Astrocyte (in vitro differentiated cells and primary cell): ENCODE measurements at places on chromosomes 16 and 17. TPM values are rescaled to one million over a fixed set of nuclear protein-coding genes. Genes with fewer than 3 reads are reported as not detected.

DNA sequence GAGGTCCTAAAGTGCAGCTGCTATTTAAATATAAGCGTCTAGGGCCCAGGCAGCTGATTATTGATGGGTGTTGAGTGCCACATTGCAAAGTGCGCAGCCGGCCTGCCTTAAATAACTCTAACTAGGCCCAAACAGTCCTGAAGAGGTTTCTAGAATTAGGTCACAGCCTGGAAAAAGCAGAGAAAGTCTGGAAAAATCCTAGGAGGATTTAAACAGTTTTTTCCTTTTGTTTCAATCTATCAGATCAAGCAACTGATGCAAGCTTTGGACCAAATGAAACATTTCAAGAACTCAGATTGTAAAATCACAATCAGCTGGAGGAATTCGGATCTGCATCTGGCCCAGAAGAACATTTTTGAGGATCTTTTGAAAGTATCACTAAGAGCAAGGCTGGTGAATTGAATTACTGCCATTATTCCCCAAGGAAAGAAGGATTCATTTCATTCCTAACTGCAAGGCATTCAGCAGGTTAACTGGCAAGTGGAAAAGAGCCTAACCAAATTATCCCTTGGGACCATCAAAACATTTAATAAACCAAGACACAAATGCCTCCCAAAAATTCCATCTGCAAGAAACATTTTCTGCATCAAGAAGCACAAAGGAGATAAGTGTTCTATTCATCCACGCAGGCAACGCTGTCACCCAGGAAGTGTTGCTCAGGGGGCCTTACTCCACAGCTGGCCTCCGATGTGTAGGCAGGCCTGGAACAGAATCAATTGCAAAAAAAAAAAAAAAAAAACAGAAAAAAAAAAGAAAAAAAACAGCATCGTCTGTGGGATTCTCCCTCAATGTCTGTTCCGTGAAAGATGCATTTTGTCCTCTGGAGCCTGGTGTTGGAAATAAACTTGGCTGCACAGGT, 46.1 kb downstream of the IRX3 start:
- no peaks in the 10 kb centered on the region for H3K4me1 ChIP-seq
- no peak overlapping the region for H3K4me3 ChIP-seq
- no peak overlapping the region for H3K27ac ChIP-seq
- peak; percentile 5 for DNase-seq
- H3K27me3 ChIP-seq = no peaks in the 10 kb centered on the region
- no peaks in the 10 kb centered on the region for H3K36me3 ChIP-seq

GRCh38 chr17:56009795-56010651, 143.3 kb upstream of the ANKFN1 start:
- no peaks in the 10 kb centered on the region for H3K36me3 ChIP-seq
- DNase-seq = no peak
- H3K4me1 ChIP-seq = no peaks in the 10 kb centered on the region

- H3K4me1 ChIP-seq = peaks cover 4% of the 10 kb centered on the region
- H3K27me3 ChIP-seq = no peaks in the 10 kb centered on the region
- no peak overlapping the region for H3K4me3 ChIP-seq
- DNase-seq = no peak
These were observed 28.3 kb upstream of the ZFP90 start for GRCh38 chr16:68510775-68511174.

MT1E gene
- total RNA-seq = 10.7 and 11.9 TPM in 2 replicates

SHISA6 gene
- not detected in 2 replicates for total RNA-seq

MYO15A gene
- total RNA-seq = 0.32 and 0.48 TPM in 2 replicates

ZNF205 gene
- 13.2 and 15.4 TPM in 2 replicates for total RNA-seq

RAMP2 gene
- total RNA-seq = 6.1 and 6.8 TPM in 2 replicates

MYH1 gene
- total RNA-seq = not detected in 2 replicates

OTOP2 gene
- total RNA-seq = not detected in 2 replicates

ABCA8 gene
- not detected in 2 replicates for total RNA-seq

TBC1D3G gene
- total RNA-seq = not detected in 2 replicates

DNA sequence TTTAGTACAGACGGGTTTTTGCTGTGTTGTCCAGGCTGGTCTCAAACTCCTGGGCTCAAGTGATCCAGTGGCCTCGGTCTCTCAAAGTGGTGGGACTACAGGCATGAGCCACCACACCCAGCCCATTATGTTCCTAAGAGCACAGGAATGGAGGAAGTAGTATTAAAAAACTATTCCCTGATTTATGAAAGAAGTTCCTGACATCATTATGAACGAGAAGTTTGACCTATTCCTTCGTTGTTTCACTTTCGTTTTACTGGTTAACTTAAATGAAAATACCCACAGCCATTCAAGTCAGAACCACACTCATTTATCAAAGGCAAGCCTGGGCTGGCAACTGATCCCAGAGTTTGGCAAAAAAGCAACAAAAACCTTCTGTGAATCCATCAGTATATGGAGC, 13.5 kb upstream of the CBX4 start:
- H3K36me3 ChIP-seq = no peaks in the 10 kb centered on the region
- DNase-seq = peak; percentile 76
- peaks cover 16% of the 10 kb centered on the region for H3K4me1 ChIP-seq
- peak overlapping the region; percentile 4 for H3K27ac ChIP-seq

DNA sequence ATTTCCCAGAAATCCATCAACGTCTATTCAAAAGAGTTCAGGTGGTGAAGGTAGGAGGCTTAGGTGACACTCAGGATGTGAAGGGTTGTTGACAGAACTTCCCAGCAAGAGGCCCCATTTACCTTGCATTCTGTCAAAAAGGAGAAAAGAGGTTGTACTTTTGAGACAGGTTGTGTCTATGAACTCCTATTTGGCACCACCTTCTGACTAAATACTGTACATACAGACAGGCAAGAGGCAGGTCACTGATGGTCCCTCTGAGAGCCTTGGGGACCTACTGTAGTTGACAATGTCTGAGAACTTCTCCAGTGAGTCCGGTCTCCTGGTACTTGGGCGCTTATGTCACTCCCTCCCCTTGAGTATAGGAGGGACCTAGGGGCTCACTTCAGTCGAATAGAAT, 479.3 kb upstream of the ZFHX3 start:
- no peaks in the 10 kb centered on the region for H3K36me3 ChIP-seq
- no peak for DNase-seq
- no peak overlapping the region for H3K27ac ChIP-seq
- H3K4me1 ChIP-seq = no peaks in the 10 kb centered on the region

- H3K27me3 ChIP-seq = no peaks in the 10 kb centered on the region
- DNase-seq = no peak
- peaks cover 42% of the 10 kb centered on the region for H3K4me1 ChIP-seq
- peak overlapping the region; percentile 48 for H3K4me3 ChIP-seq
- H3K27ac ChIP-seq = peak overlapping the region; percentile 44
These were observed 721 bp upstream of the SOCS3 start for GRCh38 chr17:78360371-78361224.

DNA sequence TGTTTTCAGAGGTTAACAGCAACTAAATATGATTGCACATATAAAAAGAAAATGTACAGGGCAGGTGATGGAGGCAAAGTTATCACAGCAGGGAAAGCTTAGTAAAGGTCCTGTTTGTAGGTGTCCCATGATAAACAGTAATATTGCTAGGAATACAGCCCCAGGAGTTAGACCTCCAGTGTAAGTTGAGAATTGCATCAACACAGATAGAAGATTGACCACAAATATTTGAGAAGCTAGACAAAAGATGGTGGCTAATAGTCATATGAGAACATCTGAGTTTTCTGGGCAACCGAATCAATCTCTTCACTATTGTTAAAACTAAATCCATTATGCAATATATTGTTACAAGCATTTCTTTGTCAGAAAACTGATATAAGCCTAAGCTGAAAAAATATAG, 152.6 kb downstream of the CDH11 start:
- peak overlapping the region; percentile 38 for H3K27ac ChIP-seq
- DNase-seq = peak; percentile 72
- no peak overlapping the region for H3K4me3 ChIP-seq
- H3K27me3 ChIP-seq = no peaks in the 10 kb centered on the region
- H3K36me3 ChIP-seq = peaks cover 50% of the 10 kb centered on the region

DNA sequence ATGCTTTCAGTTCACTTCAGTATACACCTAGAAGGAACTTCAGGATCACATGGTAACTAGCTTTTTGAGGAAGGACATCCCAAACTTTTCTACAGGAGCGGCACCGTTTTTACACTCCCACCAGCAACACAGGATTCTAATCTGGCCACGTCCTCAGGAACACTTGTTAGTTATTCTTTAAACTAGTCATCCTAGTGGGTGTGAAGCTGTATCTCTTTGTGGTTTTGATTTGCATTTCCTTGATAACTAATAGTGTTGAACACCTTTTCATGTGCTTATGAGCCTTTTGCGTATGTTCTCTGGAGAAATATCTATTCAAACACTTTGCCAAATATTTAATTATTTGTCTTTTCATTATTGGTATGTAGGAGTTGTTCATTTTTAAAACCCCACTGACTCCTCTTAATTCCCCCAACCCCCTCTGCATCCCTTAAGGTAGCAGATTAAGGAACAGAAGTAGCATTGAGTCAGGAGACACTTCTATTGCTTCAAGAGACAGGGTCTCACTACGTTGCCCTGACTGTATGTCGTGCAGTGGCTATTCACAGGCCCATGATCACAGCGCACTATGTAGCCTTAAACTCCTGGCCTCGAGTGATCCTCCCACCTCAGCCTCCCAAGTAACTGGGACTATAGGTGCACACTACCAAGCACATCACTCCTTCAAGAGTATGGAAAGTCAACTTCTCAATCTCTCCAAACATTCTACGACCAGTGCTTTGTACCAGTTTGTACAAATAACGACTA, 25.4 kb downstream of the YWHAE start:
- peaks cover 37% of the 10 kb centered on the region for H3K4me1 ChIP-seq
- H3K36me3 ChIP-seq = peaks cover 7% of the 10 kb centered on the region
- no peak for DNase-seq
- no peak overlapping the region for H3K4me3 ChIP-seq

LGALS9 gene
- 9.0 and 9.4 TPM in 2 replicates for total RNA-seq

DNA sequence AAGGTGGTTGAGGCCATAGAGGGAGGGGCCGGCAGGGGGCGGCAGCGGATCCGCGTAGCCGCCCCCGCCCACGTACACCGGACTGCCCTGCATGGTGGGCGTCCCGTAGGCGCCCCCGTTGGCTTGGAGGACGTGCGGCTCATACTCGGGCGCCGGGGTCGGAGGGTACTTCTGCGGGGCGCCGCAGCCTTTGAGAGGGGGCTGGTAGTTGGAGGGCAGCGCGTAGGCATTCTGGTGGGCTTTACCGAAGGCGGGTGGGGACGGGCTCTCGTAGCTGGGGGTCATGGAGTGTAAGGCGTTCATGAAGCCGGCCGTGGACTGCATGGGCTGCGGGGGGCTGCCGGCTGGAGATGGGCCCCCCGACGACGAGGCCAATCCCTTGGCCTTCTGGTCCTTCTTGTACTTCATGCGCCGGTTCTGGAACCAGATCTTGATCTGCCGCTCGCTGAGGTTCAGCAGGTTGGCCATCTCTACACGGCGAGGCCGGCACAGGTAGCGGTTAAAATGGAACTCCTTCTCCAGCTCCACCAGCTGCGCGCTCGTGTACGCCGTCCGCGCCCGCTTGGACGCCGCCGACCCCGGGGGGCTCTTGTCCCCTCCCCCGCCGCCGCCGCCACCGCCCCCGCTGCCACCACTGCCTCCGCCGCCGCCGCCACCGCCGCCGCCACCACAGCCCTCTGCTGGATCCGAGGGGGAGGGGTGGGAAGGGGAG, 5.7 kb upstream of the HOXB2 start:
- H3K27ac ChIP-seq = peak overlapping the region; percentile 74
- peak; percentile 18 for DNase-seq

DNA sequence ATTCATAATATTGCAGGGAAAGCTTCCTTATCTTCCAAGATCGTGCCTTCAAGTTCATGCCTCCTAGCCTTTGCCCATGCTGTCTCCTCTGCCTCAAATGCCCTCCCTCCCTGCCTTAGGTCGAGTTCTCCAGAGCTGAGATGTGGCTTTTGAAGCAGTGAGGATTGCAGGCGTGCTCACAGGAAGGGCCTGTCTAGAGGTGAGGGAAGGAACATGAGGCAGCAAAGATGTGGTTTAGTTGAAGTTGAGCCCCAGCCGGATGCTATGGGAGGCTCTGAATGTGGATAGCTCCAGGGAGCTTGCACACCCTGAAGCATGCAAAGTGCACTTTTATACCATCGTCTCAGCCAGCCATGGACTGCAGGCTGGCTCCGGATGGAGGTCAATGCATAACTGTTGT, 754.6 kb upstream of the EEF2KMT start:
- H3K27me3 ChIP-seq = no peaks in the 10 kb centered on the region
- no peak overlapping the region for H3K4me3 ChIP-seq
- H3K27ac ChIP-seq = no peak overlapping the region
- no peaks in the 10 kb centered on the region for H3K36me3 ChIP-seq
- peaks cover 12% of the 10 kb centered on the region for H3K4me1 ChIP-seq

GRCh38 chr16:66483689-66484452, 56.8 kb downstream of the BEAN1 start:
- H3K27ac ChIP-seq = no peak overlapping the region
- peaks cover 18% of the 10 kb centered on the region for H3K4me1 ChIP-seq
- DNase-seq = peak; percentile 30
- no peak overlapping the region for H3K4me3 ChIP-seq

DNA sequence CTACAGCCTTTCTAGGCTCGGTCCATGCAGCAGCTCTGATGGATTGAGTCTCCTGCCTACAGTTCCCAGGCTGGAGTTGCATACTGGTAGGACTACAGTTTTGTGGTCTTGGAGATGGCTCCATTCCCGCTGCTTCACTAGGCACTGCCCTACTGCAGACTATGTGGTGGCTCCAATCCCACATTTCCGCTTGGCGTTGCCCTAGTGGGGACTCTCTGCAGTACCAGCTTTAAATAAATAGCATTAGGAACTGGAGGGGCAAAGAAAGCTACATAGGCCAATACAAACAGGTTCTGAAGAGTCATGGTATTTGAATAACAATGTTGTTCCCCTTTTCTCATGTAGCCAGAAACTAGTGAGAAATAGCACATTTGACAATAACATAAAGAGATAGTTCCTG, 5.4 kb upstream of the GOSR2 start:
- no peak for DNase-seq
- no peaks in the 10 kb centered on the region for H3K4me1 ChIP-seq
- H3K27ac ChIP-seq = no peak overlapping the region

SPAG7 gene
- 57.2 and 60.9 TPM in 2 replicates for total RNA-seq
